Frontal cortex (tissue), 4 donors: ENCODE measurements at places on chromosomes 2 and 18. TPM values are rescaled to one million over a fixed set of nuclear protein-coding genes. Genes with fewer than 3 reads are reported as not detected.
A peak's percentile ranks its signal among the peaks of the same experiment; 100 is the strongest.

DNA sequence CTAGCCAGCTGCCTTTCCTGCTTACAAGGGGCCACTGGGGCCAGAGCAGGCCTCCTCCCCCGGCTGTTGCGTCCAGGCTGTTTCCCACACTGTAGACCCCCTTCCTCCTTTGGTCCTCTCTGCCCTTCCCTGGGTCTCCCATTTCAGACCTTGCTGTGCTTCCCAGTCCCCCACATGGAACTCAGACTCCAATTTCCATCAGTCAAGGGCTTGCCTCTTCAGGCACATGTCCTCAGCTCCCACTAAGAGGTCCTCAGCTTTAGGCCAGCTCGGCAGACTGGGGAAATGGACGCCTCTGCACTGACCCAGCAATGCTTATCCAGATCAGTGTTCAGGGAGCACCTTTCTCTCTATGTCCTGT is 98.0 kb upstream of the BZW1 start:
- no peak for DNase-seq

DNA sequence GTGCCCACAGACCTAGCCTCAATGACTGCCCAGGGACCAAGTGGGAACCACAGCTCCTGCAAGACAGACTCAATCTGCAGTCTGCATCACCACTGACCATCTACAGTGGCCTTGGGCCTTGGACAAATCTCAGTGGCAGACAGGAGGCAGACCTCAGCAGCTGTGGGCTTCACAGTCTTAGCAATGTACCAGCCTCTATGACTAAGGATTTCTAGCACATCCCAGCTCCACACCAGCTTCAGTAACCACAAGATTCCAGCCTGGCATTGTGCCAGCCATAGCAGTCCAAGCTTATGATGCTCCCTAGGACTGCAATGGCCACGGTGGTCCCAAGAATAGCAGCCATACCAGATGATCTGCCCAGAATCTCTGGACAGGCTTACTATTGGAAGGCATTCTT is 19.6 kb upstream of the WDR75 start:
- DNase-seq, result no peak

DNA sequence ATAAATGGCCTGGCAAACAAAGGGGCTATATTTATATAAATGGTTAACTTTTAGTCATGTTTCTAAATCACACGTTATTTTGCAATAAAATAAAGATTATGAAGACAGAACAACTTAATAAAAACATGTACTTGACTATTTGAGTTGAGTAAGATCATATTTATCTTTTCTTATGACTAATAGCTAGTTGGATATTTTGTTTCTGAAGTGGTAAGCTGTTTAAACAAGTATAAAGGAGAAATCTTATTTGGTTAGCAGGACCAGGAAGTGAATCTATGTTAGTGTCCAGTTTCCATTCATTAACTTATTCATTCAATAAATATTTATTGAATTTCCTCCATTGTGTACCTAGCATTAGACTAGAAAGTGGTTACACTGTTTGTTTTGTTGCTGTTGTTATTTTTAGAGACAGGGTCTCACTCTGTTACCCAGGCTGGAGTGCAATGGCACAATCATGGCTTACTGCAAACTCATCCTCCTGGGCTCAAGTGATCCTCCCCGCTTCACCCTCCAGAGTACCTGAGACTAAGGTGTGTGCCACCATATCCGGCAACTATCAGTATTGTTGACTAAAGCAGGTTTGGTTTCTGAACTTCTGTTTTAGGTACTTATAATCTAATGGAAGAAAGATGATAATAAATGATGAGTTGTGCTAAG is 312.6 kb downstream of the DPP10 start:
- no peak for DNase-seq

DNA sequence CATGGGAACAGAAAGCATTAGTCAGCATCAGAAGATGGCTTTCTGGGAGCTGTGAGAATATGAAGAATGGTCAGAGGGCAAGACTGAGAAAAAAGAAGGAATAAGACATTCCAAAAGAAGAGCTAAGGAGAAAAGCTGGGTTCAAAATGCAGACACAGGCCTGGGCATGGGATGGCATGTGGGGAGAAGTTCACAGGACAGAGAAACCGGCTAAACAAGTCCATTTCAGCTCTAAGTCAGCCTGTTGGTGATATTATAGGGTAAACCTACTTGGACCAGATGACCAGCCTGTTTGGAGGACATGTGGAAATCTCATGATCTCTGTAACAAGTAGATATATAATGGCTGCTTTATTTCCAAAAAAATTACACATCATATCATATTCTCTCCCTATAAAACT is 91.7 kb upstream of the MEIS1 start:
- no peak for DNase-seq

DNA sequence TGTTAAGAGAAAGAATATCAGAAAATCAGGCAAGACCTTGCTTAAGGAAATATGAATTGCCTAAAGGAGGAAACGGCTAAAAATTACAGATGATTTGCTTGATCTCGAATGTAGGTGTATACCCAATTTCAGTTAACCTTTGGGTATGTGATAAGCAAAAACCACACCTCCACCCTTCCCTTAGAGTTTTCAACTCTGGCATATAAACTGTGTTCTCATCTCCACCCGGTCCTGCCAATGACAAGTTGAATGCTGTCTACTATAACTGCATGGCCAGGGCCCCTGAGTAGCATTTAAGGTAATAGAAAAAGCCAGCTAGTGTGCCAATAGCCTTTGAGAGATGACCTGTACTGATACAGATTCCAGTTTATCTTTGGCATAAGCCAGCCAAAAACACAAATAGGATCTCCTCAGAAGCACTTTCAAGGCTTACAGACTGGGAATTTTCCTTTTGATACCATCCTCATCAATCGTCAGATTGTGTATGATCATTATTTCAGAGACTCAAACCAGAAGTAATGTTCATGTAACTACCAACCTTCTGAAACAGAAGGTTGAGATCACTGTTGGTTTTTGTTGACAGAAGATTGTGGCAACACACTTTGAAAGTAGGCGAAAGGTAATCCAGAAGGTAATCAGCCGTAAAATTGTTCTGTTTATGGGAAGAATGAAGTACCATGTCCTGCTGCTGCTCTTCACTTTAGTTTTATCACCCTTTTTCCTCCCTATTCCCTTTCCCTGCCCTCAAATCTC is 163.1 kb downstream of the GFPT1 start:
- no peak for DNase-seq

BMP10 gene
- not detected for total RNA-seq

DNA sequence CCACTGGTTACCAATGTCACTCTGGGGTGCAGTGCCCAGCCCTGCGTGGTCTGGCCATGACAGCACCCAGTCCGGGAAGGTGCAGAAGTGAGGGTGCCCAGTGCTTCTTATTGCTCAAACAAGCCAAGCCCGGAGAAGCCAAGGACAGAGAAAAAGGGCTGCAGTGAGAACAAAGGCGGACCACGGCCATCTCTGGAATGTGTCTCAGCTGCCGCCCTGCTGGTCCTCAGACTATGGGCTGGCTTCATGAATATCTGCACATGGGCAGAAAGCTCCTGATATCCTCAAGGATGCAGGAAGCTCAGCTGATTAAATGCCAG is 28.7 kb downstream of the COPS9 start:
- DNase-seq, result no peak

GRCh38 chr2:178367344-178367743 is 83.6 kb downstream of the PRKRA start:
- DNase-seq, result no peak

DNA sequence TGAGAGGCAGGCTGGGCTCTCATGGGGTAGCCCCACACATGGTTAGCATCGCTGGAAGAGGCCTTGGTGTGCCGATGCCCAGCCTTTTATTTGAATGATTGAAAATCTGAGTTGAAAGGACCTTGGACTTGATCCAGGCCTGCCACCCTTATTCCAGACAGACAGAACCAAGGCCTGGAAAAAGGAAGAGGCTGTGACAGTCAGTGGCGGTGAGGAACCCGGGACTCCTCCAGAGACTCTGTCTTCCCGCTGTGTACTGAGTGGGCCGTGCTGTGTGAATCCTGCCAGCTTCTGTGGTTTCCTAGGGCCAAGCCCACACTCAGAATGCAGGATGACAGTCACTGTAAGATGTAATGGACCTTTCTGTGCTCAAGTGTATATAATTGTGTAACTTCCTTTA is 218.5 kb downstream of the LDLRAD4 start:
- DNase-seq, result no peak

DNA sequence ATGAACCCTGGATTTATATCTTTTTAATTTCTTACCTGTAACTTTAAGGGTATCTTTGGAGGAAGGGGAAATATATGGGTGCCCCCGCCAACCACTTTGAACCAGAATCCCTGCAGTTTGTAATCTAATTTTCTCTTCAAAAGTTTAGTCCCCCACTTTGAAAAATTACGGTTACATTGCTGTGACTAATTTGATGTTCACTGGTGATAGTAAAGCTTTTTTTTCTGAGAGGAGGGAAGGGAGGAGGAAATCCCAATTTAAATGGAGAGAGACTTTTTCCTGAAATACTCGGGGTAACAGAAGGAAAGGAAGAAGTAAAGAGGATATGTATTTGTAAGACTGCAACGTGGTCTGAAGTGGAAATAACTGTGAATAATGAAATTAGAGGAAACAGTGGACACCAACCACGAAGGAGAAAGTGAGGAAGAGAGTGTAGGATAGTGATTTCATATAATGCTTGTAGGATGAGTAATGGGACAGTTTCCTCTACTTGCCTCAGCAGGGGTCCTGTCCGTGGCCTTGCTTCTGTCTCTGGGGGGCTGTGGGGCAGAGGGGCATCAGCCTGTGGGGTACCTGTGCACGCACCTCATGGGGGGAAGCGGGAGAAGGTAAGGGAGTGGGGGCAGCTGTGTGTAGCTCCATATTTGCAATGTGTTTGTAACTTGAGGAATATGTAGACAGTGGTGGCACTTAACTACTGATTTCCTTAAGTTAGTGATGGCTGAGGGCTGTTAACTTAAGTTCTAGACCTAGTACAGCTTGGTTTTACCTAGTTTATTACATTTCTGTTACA is 161.1 kb downstream of the LTBP1 start:
- DNase-seq, result no peak

GRCh38 chr2:207871506-207871905 is 101.8 kb upstream of the FZD5 start:
- no peak for DNase-seq

DNA sequence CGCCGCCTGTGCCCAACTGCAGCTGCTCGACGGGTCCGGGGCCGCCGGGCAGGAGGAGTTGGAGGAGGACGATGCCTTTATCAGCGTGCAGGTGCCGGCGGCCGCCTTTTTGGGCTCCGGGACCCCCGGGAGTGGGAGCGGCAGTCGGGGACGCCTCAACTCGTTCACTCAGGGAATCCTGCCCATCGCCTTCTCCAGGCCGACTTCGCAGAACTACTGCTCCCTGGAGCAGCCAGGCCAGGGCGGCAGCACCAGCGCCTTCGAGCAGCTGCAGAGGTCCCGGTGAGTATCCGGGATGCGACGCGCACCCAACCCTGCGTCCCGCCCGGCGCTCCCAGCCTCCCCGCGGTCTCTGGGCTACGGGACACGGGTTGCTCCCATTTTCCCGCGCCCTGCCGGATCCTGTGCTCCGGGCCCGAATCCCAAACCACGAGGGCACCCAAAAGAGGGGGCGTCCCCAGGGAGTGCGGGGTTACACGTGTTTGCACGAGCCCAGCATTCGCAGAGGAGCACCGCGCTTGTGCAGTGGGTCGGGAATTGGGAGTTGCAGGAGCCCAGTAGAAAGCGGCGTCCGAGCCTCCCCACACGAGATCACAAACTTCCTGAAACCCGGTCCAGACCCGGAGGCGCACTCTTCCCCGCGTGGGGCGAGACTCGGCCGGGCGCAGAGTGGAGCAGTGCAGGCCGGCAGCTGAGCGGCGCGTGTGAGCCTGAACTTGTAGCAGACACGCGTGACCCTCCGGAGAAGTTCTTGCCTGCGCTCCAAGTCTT is 1.2 kb downstream of the CABLES1 start:
- peak; percentile 47 for DNase-seq

- no peak for DNase-seq
These were observed 99.8 kb downstream of the COL6A3 start for GRCh38 chr2:237314198-237314597.

DNA sequence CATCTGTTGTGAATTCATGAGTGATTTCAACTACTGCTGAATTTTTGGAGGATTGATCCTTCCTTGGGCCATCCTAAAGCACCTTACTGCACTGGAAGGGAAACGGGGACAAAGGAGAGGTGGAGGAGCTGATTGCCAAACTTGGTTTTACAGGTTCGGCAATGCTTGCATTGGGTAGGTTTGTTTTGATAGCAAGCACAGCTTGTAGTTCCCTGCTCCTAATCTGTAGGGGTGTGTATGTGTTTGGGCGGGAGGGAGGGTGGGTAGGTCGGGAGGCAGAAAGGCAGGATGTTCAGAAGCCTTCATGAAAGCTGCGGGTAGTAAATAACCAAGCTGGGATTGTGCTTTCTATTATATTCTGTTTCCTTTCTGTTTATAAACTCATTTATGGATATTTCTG is 24.6 kb downstream of the PHLPP1 start:
- DNase-seq, result no peak

GRCh38 chr2:27795868-27796277 is 24.4 kb downstream of the MRPL33 start:
- no peak for DNase-seq

GRCh38 chr18:44909191-44909719 is 228.6 kb downstream of the SETBP1 start:
- no peak for DNase-seq

DNA sequence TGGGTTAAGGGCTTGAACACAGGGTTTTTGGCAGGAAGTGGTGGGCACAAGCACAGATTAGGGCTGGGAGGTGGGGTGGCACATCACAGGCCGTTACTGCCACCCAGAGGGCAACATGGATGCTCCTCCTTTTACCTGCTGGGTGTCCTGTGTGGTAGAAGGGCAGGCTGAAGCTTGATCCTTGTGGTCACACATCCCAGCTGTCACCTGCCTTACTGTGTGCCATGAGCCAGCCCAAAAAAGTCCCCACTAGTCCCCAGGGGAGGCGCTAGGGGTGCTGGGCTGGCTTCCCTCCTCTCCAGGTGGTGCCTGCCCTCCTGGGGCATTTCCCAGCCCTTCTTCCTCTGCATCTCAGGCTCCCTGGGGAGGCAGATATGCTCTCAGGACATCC is 50.5 kb upstream of the ALPP start:
- no peak for DNase-seq

DNA sequence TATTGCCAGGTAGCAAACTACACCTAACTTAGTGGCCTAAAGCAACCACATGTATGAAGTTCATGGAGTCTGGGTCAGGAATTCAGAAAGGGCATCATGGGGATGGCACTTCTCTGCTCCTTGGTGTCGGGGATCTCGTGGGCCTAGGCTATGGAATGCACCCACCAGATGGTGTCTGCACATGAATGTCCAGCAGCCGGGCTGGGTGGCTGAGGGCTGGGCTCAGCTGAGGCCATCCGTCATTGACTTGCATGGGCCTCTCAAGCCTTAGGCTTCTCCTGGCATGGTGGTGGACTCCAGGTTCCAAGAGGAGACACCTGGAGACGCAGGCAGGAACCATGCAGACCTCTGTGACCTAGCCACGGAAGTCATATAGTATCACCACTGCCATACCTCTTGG is 26.0 kb upstream of the RPL31 start:
- DNase-seq, result no peak
